ENCODE measurements at places on chromosomes 3 and 15.

DNA sequence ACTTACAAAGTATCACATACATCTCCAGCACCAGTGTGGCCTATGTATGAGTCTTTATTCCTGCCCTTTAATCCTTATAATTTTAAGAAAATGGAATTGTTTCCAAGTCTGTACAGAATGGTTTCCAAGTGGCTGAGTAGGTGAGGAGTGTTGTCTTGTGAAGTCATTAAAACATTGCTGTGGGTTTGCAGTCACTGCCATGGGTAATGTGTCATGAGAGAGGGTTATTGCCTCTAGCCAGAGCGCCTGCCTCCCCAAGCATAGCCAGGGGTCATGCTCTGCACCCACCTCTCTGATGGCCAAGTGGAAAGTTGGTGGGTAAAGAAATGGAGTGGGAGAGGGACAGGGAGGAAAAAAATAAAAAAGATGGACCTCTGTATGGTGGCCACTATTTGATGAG is 25.3 kb downstream of the TRAK1 start:
- DNase-seq, result no peak

DNA sequence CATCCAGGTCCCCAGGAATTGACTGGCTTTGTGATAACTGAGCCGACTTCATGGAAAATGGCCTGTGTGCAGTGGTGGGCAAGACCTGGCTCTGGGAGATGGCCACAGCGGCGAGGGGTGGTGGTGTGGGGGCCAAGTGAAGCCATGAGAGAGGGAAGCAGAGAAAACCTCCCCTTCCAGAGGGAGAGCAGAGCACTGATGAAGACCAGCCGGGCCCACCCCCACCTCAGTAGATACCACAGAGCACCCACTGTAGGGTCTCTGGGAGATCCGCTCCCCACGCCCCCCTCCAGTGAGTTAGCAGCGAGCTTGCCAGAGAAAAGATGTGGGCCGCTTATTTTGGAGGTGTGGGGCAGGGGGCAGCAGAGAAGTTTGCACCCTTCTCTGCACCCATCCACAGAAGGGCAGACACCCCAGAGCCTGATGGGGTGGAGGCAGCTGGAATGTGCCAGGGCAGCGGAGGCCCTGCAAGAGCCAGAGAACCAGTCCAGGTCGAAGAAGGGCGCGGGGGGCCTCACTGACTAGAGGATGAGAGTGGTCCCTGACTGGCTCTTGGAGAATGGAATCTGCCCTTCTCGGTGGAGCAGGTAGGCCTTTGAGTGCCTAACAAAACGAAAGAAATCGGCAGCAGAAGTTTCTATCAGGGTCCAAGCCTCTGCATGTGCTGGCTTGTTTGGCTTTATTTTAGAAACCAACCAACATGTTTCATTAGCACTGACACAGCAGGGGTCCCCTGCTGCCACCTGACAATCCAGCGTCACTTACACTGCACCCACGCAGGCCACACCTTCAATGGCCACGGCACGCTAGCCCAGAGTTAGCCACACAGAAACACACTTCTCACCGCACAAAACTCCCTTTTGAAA is 28.3 kb downstream of the MELTF start:
- no peak for DNase-seq

DNA sequence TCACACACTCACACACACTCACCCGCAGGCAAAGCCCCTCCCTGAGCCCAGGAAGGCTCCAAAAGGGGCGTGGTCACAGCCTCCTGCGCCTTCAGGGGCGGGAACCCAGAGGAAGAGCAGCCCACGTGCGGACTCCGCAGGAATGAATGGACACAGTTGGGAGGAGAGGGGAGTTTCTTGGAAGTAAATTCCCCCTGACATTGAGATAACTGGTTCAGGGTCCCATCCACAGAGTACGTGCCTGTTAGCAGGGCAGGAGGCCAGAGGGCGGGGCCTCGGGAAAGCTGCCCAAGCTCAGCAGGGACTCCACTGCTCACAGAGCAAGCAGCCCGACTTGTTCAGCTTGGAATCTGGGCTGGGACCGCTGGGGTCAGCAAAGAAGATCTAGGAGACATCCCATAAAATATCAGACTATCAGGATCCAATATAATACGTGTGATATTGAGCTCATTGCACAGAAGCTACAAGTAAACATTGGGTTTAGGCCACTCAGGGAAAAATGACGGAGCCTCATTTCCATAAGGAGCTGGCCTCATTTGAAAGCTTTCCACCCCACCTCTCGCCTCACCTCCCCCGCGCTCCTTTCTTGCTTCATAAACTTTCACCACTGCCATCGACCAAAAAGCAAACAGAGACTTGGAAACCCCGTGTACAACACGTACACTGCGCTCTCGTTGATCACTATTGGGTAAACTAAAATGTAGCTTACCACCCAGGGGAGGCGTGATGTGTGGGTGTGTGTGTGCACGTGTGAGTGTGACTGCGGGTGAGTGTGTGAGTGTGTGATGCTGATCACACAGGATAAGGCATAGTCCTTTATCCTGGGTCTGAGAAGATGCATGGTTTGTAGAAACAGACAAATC is 36.0 kb downstream of the TM2D3 start:
- DNase-seq, result no peak

- peak; percentile 8 for DNase-seq
These were observed 114.1 kb upstream of the DNAJC19 start for GRCh38 chr3:181103605-181104004.

DNA sequence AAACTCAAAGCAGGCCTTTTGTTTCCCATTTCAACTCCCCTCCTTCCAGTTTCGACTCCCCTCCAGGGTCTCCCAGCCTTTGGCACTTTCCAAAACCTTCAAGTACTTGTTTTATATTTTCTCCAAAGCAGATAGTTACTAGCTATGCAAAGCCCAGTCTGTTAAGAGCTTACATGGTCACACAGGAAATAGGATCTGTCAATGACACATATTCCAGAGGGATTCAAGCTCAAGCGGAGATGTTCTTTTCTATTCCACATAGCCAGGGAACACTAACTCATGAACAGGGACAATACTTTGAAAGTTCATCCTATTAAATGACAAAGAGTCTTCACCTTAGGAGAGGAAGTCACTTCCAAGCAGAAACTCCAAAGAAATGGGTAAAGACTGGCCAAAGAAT is 18.6 kb downstream of the SUCLG2 start:
- DNase-seq, result no peak

DNA sequence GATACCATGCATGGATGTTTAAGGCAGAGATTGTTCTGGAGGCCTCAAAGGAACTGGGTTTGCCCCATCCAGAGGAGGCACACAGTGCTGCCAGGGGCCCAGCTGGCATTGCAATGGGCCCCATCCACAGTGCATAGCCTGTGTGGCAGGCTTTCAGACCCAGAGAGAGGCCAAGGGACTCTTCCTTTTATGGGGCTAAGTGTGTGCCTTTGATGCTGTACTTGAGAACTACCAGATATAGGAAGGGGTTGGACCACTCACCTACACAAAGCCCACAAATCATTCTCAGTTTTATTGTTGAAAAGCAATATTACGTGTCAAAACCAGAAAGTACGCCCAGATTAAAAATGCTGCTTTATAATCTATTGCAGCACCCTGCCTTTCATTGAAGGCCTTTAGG is 134.9 kb downstream of the EPHB1 start:
- DNase-seq, result no peak

DNA sequence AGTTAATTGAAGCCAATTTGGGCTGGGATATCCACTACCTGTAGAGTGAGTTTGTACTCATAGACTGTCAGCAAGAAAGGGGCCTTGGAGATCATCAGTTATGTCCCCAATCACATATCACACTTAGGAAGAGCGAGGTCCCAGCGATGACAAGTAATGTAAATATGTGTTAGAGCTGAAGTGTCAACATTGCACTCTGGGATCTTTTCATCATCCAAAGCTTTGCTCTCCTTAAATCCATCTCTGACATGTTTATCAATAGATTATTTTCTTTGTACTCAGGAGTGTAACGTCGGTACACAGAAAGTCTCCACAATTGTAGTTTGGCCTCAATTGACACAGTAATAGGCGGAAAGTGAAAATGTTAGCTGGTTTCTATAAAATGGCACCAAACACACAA is 113.7 kb upstream of the TPRG1 start:
- DNase-seq, result no peak

GRCh38 chr15:60212536-60212935 is 185.2 kb downstream of the ANXA2 start:
- DNase-seq, result no peak

GRCh38 chr3:105878061-105878460 is 9.2 kb upstream of the CBLB start:
- no peak for DNase-seq

DNA sequence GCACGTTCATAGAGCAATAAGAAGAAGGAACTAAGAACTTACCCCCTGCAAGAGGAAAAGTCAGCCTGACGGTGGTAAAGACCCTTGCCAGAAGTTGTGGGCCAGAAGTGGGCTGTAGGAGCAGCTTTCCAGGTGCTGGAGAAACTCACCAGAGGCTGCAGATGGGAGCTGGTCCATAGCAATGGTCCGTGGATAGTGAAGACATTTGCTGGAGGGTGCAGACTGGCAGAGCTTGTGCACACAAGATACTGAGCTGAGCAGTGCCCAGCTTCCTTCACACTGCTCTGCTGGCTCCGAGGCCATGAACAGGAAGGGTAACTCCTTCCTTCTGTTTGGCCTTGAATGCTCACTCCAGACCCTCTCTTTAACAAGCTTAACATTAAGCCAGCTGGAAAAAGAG is 149.8 kb upstream of the BNIP2 start:
- no peak for DNase-seq

DNA sequence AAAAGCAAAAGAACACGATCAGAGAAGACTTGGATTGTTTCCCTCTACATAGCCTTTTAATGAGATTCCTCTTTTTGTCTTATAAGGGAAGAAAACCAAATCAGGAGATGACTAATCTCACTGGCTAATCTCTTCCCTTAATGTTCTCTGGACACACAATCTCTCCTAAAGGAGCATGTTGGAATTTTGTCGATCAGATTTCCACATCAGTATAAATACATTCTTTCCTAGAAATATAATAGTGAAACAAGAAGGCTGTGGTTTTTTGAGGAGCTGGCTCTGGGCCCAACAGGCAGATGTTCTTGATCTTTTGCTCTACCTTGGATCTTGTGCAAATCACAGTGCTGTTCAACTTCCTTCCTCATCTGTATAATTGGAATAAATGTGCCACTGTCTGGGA is 94.0 kb downstream of the GTPBP8 start:
- DNase-seq, result no peak

- DNase-seq, result peak; percentile 74
These were observed 597.9 kb downstream of the IGSF11 start for GRCh38 chr3:118436697-118437262.

DNA sequence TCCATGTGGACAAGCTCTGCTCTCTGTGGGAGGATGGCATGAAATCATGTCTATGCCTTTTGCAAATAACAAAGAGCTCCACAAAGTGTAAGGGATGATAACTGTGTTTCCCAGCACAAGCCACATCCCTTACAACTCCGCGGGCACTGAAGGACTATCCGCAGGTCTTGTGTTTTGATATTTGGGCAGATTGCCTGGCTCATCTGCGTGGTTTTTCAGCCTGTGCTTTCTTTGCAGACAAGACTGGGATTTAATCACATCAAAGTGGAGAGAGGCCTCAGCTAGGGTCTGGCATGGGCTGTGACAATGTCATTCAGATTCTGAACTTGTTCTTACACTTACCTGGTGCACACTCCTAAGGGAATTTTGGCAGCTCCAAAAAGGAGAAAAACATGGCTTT is 30.2 kb upstream of the CA12 start:
- no peak for DNase-seq

DNA sequence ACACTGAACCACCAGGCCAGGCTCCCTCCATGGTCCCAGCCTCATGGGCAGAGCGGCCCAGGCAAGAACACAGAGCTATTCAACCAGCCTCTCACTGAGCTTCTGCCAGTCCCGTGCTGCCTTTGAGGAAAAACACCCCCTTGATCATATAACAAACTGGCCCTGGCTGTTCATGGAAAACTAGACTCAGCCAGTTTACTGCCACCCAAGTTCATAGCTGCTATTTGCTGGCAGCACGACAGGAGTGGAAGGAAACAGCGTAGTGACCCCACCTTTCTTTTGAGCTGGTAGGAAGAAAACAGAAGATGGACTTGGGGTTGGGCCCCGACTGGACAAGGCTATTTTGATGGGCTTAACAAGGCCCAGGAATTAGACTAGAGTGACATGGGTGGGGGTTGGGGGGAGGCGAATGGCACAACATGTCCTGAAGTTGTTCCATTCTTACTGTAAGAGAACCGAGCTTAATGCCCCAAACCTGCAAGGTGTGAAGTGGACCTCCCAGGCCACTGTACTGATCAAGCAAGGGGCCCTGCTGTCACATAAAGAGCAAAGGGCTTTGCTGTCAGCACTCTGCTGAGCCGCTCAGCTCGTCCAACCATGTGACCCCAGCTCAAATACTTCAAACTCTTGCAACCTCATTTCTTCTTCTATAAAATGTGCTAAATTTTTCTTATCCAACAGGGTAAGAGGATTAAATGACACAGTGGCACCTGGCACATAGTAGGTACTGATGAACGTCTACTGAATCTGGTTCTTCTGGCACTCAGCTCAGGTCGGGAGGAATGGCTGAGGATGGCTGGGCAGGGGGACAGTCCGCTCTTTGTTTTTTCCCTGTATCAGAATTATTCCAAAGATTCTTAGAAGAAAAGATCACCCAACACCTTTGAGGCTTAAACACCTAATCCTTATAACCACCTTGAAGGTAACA is 1.6 kb downstream of the FBXL22 start:
- DNase-seq, result no peak

DNA sequence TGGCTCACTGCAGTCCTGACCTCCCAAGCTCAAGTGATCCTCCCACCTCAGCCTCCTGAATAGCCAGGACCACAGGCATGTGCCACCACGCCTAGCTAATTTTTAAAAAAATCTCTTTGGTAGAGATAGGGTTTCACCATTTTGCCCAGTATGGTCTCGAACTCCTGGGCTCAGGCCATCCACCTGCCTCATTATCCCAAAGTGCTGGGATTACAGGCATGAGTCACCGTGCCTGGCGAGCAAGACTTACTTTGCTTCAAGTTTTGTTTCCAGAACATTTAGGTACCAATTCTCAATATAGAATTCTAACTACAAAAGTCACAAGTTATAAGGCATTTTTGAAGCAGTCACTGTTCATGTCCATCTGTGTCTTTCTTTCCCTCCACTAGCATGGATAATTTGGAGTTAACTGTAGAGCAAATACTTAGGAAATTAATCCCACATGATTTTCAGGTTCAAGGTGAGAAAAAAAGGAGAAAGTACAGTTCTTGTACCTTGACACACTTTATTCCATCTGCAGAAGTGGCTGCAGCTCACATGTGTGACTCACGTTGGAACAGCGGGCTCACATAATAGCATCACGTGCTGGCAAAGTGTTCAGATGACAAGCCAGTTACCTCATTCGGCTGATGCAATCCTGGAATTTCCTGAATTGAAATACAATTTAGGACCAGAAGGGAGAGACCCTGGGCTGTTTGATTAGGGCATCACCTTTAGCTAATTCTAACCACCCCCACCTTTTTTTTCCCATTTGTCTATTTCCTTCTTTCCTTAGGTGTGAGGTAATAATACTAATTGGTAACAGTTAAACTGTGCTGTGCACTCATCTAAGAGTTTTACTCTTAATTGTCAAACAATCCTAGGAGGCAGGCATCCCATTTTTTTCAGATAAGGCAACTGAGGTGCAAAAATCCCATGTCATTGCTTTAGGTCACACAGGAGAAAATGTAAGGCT is 46.9 kb upstream of the NEDD4 start:
- no peak for DNase-seq

- DNase-seq, result no peak
These were observed 28.6 kb downstream of the IL5RA start for GRCh38 chr3:3081381-3082233.
